ENCODE measurements at places on chromosomes 7 and 10.
A peak's percentile ranks its signal among the peaks of the same experiment; 100 is the strongest.

DNA sequence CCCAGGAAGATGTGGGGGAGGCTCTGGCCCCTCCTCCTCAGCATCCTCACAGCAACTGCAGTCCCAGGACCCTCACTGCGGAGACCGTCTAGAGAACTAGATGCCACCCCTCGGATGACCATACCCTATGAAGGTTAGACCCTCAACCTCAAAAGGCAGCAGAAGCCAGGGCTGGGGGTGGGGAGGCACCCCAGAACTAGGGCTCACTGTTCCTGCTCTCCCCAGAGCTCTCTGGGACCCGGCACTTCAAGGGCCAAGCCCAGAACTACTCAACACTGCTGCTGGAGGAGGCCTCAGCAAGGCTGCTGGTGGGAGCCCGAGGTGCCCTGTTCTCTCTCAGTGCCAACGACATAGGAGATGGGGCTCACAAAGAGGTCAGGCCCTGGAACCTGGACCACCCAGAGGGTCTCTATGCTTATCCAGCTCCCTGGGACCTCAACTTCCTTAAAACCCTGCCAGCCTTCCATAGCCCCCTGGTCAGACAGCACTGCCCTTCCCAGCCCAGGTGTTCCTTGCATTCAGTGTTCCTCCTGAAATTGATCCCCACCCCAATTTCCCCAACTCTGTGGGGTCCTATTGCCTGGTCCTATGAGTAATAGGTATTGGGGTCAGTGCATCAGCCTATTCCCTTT, 3.7 kb downstream of the SEMA4G start:
- DNase-seq = no peak

- no peak for DNase-seq
These were observed 82.9 kb upstream of the OGDHL start for GRCh38 chr10:49844775-49845595.

DNA sequence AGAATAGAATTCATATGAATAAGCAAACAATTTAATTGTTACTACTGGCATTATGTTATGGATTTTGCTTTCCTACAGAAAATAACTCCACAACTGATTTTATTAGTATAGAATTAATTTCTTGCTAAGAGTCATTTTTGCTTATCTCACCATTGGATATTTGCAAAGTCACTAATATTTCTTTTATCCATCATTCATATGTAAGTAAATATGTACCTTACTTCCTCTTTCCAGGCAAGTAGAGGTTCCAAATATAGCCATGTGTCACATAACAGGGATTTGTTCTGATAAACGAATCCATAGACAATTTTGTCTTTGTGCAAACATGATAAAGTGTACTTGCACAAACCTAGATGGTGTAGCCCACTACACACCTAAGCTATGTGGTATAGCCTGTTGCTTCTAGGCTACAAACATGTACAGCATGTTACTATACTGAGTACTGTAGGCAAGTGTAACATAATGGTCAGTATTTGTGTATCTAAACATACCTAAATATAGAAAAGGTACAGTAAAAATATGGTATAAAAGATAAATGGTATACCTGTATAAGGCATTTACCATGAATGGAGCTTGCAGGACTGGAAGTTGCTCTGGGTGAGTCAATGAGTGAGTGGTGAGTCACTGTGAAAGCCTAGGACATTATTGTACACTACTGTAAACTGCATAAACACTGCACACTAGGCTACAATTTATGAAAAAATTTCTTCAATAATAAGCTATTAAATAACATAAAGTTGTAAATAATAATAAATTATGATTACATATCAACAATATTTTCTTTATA, 18.3 kb downstream of the KLLN start:
- no peak for DNase-seq

- no peak for DNase-seq
These were observed 25.6 kb downstream of the STYXL1 start for GRCh38 chr7:76022026-76022780.

DNA sequence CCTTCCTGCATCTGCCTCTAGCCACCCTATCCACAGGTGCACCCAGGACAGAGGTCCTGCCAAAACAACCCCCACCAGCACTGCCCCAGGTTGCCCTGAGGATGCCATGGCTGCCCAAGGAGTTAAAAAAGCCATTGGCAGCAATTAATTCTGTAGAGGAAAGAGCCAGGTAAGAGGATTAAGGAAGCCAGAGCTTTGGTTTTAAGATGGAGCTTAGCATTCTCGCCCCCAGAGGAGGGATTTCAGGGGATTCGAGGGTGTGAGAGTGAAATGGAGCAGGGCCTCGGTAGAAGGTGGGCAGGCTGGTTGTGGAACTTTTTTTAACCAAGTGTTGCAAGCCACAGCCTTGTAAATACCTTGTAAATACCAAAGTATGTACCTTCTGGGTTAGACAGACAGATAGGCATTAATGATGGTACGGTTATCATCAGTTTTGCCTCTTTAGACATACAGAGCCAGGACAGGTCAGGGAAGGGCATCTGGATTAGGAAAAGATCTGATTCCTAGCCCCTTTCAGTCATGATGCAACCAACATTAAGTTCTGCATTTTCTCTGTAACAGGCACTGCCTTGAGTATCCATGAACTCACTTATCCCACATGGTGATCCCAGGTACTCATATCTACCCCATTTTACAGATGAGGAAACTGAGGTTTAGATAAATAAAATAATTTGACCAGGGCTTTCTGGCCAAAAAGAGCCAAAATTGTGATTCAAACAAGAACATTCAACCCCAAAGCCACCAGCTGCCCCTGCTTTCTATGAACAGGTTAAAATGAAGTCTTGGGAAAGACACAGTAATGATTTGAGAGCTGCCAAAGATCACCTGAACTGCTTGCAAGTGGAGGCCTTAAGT, 120.7 kb upstream of the PPIF start:
- DNase-seq = no peak

DNA sequence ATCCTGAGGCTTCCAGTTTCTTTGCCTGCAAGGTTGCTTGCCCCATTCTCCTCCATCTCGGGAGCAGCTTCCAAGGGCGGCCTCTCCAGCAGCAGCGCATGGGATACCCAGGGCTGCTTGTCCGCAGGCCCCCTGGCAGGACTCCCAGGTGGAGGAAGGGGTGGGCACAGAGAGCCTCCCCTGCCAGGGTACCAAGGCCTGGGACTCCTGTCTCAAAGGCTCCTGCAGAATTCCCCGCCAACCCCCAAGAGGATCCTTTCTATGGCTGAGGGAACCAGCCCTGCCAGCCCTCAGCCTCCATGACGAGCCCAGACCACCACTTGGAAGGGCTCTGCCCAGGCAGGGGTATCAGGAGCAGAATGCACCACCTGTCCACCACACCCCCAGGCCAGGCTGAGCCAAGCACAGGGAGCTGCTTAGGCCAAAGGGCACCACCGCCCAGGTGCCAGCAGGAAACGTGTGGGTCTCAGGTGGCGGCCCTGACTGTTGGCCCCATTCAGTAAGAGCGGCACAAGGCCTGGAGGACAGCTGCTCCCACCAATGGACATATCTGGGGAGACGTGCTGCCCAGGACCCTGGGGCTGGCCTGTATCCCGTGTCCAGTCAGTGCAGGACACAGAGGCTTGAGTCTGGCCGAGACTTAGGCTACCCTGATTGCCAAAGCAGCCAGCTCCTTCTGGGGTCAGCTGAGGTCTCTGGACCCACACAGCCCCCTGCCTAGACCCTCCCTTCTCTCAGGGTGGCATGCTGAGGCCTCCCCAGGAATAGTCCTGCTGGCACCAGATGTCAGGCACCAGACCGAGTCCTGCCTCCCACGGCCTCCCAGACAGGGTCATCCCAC, 33.8 kb upstream of the INPP5A start:
- peak; percentile 60 for DNase-seq

- DNase-seq = no peak
These were observed 44.2 kb upstream of the CFAP46 start for GRCh38 chr10:132986576-132986975.

- no peak for DNase-seq
These were observed 56.8 kb upstream of the WDR11 start for GRCh38 chr10:120794390-120794789.

DNA sequence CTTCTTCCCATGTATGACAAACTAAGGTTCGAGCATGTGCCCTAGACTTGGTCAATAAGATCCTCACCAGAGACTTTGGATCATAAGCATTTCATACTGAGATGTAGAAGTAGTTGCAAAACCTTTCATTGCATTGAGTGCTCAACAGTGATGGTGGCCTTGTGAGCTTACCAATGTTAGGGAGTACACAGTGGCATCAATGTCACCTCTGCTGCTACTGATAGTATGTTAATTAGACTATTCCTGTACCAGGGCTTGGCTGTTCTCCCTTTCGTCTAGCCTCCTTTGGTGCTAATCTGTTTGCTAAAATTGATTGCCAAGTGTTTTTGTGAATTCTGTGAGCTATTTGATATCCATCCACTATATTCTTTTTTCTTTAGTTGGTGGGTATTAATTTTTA, 264.5 kb upstream of the SEMA3C start:
- no peak for DNase-seq

Data from tibial artery (tissue), 4 donors.